ENCODE measurements at places on chromosomes 1 and 21.

- DNase-seq = no peak
Observed at GRCh38 chr1:200211157-200211556, 183.6 kb downstream of the NR5A2 start.

- DNase-seq = no peak
Observed at GRCh38 chr1:167130829-167131510, 37.1 kb downstream of the STYXL2 start.

- DNase-seq = no peak
Observed at GRCh38 chr1:181646710-181647109, 163.4 kb downstream of the CACNA1E start.

DNA sequence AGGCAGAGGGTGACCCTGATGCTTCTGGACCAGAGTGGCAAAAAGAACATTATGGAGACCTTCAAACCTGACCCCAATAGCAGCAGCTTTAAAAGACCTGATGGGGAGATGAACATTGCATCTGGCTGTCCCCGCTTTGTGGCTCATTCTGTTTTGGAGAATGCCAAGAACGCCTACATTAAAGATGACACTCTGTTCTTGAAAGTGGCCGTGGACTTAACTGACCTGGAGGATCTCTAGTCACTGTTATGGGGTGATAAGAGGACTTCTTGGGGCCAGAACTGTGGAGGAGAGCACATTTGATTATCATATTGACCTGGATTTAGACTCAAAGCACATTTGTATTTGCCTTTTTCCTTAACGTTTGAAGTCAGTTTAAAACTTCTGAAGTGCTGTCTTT is 45.8 kb downstream of the TRAF5 start:
- no peak for DNase-seq

DNA sequence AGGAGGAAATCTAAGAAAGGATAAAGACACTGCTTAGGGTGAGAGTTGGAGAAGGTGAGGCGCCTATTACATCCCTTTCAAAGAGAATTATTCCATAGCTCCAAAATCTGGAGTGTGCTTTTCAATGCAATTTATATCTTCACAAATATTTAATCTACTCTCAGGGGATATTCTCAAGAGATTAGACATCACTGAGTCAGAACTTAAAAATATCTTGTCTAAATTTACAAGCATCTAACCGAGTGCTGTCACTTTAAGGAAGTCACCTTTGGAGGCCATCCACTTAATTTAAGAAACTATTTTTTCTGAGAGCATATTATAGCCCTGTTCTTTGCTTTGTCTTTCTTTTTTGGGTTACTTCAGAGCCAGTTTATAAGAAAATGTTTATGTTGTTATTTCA is 134.6 kb downstream of the TNFSF18 start:
- no peak for DNase-seq

GRCh38 chr1:113046569-113046968 is 26.4 kb upstream of the LRIG2 start:
- DNase-seq = no peak

Measured in stimulated activated CD4-positive, alpha-beta T cell treated with anti-CD3 and anti-CD28 coated beads, TNF-alpha, amount 100 ng/mL, for 48 hours (primary cell).